ENCODE measurements at places on chromosomes 3 and 15.

DNA sequence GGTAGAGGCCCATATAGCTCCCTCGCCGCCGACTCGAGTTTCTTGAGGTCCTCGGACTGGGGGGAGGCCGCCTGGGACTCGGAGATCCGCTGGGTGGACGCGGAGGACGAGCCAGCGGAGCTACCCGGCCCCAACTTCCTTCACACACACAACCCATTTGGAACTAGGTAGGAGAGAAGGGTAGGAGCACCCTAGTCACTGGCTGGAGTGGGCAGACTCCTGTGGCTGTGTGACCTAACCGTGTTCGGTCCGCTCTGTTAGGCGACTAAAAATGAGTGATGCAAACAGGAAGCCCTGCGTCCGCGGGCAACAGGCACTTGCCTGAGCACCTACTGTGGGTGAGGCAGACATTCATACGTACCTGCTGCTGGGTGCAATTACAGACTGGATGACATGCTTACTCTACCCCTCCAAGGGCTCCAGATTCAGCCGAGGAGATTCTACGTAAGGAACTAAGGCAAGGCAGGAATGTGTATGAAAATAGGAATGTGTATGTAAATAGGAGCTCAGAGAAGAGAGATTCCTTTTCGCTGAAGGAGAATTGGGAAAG lies 4.6 kb upstream of the SIN3A start:
- DNase-seq = peak; percentile 41

GRCh38 chr3:58464866-58465265 lies 27.0 kb upstream of the KCTD6 start:
- DNase-seq = no peak

DNA sequence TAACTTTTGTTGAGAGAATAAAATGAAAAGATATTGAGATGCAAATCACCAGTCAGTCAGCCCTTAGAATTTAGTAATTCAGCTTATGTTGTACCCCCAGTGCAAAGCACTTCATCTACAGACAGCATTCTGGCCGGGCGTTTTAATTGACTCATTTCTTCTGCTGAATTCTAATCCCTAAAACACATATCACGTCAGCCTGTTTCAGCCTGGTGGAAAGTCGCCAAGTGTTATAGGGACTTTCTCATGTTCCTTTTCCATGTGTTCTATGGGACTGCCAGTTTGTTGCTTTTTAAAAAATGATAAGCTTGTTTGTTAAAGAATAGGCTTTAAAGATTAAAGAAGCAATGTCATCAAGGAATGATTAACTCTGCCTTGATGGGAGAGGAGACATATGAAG lies 169.7 kb upstream of the BFSP2 start:
- DNase-seq = no peak

- DNase-seq = no peak
These were observed 50.8 kb downstream of the RBMS3 start for GRCh38 chr3:29331456-29332194.

- no peak for DNase-seq
These were observed 211.7 kb upstream of the GADL1 start for GRCh38 chr3:31106204-31106603.

GRCh38 chr15:36362509-36362915 lies 216.9 kb upstream of the CDIN1 start:
- DNase-seq = no peak

GRCh38 chr3:179949412-179949811 lies 87.3 kb downstream of the PEX5L start:
- no peak for DNase-seq

DNA sequence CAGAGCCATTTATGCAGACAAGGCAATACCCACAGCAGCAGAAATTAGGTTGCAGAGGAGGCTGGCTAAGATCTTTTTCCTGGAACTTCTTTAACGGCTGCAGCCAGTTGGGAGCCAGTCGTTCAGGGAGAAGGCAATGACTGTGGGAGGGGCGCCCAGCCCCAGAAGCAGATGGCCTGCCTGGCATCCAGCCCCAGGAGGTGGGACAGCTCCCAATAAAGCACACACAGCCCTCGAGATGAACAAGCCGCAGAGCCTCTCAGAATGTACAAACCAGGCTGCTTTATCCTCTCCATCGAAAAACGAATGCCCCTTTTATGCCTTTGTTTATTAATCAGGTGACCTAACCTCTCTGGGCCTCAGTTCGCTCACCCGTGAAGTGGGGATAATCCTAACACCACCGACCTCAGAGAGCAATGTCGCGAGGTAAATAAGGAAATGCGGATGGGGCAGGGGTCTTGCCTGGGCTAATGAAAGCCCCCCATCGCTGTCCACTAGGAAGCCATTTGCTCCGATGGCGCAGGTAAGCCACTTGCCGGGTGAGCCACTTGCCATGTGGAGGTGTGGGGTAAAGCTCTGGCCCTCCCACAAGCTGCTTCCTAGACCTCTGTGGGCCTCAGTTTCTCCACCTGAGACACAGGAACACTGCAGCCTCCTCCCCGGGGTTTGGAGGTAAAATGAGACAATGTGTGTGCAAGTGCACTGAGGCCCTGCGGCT lies 35.8 kb downstream of the MGLL start:
- DNase-seq = peak; percentile 42

DNA sequence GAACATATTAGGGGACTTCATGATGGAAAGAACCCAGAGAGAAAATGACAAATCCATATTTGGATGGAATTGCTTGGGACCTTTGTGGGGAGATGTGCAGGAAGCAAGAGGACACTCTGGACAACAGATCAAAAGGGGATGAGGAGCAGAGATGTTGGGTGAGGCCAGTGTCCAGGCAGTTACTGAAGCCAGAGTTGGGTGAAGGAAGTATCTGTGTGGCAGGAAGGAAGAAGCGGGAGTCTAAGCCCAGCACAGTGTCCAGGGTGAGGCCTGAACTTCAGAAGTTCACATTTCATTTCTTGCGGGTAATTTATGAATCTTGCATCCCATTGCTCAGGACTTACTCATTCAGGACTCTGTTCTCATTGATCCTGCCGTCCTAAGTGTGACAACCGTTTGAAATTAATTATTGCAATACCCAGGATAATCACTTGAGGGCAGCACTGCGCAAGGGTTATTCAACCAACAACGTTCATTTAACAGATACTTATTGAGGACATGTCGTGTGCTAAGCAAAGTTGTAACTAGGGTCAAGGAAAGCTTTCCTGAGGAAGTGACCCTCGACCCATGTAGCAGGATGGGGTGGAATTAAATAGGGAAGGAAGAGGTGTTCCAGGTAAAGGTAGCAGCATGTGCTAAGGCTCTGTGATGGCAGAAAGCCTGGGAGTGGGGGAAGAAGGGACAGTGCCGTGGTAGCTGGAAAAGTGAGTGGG lies 61.3 kb upstream of the CMTM8 start:
- no peak for DNase-seq

- DNase-seq = no peak
These were observed 27.3 kb downstream of the KLF13 start for GRCh38 chr15:31353931-31354330.

DNA sequence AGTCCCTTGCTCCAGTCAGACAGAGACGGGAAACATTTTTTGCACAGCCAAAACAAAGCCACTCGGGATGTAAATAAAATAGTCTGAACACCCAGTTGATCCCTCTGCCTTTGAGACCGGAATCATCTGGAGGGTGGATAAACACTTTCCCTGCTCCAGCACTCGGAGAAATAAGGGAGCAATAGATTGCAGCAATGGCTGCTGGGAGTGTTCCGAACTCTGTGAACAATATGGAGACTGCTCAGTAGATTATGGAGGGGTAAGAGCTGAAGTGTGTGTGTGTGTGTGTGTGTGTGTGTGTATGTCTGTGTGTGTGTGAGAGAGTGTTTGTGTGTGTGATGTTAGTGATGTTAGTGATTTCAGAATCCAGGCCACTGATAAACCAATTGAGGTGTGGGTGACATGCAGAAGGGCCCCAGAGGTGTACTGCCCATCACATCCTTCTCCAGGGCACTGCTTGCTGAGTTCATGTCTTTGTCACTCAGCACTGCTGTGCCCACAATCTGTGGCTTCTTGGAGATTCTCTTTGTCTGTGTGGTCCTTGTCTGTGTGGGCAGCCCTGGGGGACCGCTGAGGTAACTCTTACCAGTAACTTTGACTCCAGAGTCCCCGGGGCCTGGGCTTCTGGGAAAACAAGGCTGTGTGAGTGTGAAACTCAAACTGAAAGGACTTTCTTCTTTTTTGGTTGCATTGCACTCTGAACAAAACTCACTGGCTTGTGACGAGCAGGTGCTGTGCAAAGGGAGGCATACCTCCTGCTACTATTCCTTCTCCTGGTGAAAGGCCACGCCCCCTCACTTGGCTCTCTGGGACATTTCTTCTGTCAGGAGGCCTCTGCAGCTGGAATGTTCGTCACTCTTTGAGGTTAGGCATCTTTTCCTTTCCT lies 23.0 kb downstream of the CRYGS start:
- no peak for DNase-seq

DNA sequence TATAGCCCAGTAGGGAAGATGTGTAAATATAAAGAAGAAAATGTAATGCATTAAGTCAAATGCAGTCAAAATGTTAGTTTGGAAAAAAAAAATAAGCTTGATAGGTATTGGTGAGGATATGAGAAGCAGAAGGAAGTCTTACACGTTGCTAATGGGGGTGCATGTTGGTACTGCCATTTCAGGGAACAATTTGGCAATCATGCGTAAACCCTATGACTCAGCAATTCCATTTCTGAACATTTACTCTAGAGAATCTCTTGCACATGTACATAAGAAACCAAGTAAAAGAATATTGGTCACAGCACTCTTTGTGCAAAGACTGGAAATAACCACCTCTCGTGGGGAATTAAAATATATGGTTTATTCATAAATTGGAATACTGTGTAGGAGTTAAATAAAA lies 35.5 kb upstream of the TIMP4 start:
- DNase-seq = no peak
